ENCODE measurements at places on chromosomes 6 and 20.

DNA sequence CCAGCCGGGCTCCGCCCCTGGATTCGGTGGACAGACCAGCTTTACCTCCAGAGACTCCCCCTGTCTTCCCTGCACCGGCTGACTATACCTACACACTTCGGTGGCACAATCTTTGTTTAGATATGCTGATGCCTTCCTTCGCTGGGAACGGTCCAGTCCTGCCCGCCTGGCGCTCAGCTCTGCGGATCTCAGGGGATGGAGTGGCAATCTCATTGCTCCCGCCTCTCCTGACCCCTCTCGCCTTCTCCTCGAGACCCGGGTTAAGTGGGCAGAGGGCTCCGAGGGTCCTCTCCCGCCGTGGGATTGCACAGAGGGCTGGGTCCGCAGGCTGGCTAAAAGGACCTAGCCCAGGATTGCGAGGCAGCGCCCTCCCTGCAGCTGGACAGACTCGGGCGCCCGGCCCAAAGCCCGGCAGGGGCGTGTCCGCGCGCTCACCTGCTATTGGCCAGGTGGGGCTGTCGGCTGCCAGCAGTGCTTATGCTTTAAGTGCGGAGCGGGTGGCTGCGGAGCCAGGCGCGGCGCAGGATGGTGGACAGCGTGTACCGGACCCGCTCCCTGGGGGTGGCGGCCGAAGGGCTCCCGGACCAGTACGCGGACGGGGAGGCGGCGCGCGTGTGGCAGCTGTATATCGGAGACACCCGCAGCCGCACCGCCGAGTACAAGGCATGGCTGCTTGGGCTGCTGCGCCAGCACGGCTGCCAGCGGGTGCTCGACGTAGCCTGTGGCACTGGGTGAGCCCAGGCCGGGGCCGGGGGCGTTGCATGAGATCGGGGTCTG lies at the start of gene GNMT:
GNMT (plus strand) TSS at position 512 of the 777 bp plus-strand sequence; CDS start at position 526, 14 bp downstream.
- no peak for DNase-seq

GRCh38 chr6:34654061-34654710 lies 42.4 kb downstream of the ILRUN start:
- DNase-seq, result no peak

DNA sequence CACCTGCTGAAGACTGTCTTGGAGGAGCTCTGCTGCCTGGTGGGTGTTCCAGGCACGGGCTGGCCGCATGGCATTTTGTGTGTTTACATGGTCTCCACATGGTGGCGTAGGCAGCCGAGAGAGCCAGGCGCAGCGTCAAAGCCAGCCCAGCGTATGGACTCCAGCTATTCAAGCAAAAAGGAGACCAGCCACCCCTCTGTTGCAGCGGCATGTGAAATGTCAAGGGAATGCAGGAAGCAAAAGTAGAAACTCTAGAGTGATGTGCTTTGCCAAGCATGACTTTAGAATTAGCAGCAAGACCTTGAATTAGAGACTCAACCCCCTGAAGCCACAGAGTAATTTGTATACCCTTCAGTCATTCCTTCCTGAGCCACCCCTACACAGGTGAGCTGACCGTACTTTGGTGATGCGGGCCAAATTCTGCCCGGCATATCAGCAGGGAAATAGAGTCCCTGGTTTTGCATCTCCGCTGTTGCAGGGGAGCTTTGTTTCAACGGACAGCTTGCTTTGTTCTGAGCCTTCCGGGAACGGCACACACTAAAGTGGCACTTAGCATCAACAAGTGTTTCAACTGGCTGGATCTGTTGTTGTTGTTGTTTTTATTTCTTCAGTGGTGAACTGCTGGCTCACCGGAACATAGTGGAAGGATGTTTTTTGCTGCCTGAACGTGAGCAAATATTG lies 48.5 kb downstream of the FNDC1 start:
- DNase-seq, result no peak

DNA sequence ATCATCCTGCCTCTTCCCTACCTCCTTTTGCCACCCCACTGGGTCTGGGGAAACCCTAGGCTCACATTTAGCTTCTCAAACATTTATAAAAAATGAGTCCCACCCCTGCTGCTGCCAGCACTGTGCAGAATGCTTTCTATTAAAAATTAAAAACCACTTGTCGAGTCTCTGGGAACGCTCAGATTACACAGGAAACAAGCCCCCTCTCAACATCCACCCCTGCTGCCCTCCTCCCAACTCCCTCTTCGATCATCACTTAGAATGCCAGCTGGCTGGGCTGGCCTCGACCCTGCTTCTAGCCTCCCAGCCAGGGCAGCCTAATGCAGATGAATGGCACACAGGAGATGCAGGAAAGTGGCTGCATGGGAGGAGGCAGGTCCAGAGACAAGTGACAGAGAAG lies 75.8 kb downstream of the CDH22 start:
- no peak for DNase-seq

- DNase-seq, result no peak
Measured at GRCh38 chr20:43065299-43065698, 124.4 kb downstream of the PTPRT start.

GRCh38 chr6:36765190-36765589 lies 67.6 kb downstream of the RAB44 start:
- no peak for DNase-seq

- no peak for DNase-seq
Measured at GRCh38 chr6:97805596-97805995, 522.6 kb upstream of the MMS22L start.

- no peak for DNase-seq
Measured at GRCh38 chr20:18650224-18650623, 62.4 kb downstream of the DTD1 start.

- peak; percentile 43 for DNase-seq
Measured at GRCh38 chr6:128007658-128008057, 106.8 kb upstream of the THEMIS start.

GRCh38 chr6:45961125-45961524 lies 54.5 kb downstream of the CLIC5 start:
- DNase-seq, result no peak

DNA sequence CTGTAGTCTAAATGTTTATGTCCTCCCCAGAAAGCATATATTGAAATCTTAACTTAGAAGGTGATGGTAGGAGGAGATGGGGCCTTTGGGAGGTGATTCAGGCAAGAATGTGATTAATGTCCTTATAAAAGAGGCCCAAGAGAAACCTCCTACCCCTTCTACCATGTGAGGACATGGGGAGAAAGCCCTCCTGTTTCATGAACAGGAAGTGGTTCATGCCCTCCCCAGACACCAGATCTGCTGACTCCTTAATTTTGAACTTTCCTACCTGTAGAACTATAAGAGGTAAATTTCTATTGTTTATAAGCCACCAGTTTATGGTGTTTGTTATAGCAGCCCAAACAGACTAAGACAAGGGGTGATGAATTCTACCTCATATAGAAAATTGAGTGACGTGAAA lies 8.7 kb upstream of the ECT2L start:
- no peak for DNase-seq

- DNase-seq, result no peak
Measured at GRCh38 chr6:100130630-100131029, 136.6 kb upstream of the MCHR2 start.

DNA sequence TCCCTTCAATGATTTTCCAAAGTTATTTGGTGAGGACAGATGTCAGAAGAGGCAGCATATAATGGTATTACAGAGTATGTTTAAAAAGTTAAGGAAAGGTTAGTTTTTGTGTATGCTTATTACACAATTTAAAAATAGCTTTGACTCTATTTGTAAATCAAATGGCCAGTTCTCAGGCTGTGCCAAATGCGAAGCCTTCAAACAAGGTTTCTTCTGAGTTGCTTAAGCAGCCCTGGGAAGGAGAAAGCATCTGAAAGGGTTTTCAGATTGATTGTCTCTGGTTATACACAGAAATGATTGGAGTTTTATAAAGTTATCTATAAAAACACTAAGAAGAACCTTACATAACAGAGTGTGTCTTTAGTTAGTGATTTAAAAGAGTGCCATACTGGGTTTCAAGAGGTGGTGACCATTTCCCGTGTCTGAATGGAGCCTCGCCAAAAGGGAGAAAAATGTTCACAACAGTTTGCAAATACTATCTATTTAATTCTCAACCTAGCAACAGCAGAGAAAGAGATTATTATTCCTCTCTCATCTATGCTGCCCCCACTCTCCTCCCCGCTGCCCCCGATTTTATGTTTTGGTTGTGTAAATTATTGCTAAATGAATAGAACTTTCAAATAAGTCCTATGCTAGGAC lies 16.7 kb downstream of the CD109 start:
- DNase-seq, result no peak

- no peak for DNase-seq
Measured at GRCh38 chr6:39452306-39453145, 130.0 kb upstream of the KCNK16 start.

GRCh38 chr6:44471271-44471981 lies 83.9 kb downstream of the CDC5L start:
- DNase-seq, result no peak

- no peak for DNase-seq
Measured at GRCh38 chr6:44229376-44230033, 6.1 kb downstream of the SLC29A1 start.

DNA sequence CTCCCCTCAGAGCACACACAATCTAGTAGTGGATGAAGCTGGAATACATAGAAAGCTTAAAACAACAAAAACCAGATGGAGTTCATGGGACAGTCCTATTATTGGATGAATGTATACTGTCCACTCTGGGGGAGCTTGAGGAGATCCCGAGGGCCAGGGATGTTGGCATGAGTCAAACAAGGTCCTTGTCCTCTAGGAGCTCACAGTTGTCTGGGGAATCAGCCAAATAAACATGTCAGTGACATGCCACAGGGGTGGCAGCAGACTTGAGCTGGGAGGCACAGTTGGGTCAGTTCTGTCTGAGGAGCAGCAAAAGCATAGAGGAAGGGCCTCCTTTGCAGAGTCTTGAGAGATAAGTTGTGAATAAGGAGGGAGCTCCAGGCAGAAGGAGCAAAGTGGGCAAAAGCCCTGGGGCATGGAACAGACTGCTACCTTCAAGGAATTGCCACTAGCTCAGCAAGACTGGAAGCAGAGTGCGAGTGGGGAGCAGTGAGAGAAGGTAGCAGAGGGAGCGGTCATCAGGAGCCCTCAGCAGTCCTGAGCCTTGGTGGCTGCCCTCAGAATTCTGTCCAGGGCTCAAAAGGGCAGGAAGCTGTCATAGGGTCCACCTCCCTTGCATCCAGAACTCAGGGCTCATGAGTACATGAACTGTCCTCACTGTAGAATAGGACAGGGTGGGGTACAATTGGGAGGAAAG lies 22.1 kb downstream of the L3MBTL1 start:
- DNase-seq, result no peak

DNA sequence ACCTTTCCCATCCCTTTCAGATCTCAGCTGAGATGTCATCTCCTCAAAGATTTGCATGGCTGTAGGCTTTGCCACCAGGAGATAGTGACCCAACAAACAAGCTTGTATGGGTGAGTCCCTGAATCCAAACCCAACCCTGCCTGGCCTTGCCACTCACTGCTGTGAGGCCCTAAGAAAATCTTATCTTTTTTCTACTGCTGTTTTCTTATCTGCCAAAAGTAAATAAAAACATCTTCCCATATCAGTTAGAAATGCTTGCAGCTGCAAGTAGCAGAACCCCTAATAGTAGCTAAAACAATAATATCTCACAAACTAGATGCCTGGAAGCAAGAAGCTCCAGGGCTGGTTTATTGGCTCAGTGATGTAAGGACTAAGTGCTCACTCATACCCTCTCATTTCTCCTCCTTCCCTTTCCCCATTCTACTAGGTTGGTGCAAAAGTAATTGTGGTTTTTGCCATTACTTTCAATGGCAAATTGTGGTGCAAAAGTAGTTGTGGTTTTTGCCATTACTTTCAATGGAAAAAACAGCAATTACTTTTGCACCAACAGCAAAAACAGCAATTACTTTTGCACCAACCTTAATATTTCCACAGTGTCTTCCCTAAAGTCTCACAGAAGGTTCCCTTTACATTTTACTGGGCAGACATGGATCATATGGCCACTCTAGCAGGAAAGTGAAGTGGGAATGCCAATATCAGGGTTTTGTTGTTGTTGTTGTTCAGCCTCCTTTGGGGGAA lies 56.7 kb upstream of the PSMF1 start:
- DNase-seq, result no peak

DNA sequence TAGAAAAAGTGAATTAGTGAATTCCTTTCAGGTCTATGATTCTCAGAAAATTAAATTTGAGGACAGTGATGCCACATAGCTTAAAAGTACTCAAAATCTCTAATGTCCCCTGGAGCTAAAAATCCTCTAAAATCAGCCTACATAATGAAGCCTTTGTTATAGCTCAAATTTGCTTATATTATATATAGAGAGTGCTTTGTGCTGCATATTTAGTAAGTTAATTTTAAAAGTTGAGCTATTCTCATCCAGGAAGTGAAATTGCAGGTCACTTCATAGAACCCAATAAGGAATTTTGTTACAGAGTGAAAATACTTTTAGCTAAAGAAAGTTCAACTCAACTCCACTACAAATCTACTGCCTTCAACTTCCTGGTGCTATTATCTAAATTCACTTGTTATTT lies 507.5 kb upstream of the MAP3K7 start:
- no peak for DNase-seq

GRCh38 chr6:121851056-121851455 lies 415.6 kb downstream of the GJA1 start:
- DNase-seq, result no peak

DNA sequence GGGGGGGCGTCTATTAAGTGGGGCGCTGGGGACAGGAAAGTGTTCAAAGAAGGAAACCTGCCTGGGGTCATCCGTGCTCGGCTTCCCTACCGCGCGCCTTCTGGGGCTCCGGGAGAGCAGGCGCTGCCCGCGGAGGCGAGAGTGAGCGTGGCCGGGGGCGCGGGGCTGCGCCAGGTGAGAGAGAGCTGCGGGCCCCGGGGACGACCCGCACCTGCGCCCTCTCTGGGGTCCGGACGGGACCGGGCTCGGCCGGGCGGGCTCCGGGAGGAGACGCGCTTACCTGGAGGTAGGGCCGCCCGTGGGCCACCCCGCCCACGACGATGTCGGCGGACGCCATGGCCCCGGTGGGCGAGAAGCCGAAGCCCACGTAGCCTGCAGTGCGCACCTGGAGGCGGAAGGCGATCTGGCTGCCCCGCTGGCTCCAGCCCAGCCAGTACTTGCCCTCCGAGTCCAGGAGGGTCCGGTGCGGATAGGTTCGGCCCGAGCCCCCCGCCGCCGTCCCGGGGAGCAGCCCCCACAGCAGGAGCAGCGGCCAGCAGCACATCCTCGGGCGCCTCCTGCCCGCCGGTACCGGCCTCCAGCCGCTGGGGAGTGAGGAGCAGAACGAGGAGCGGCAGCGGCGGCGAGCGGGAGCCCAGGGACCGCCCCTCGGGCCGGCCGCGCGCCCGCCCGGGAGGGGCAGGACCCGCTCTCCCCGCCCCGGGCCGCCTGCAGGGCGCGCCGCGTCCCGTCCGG lies at the start of gene MOXD1:
MOXD1 (minus strand) TSS at position 593 of the 735 bp plus-strand sequence; CDS start at position 544, 49 bp downstream.
- peak; percentile 12 for DNase-seq

- DNase-seq, result no peak
Measured at GRCh38 chr6:35365594-35366203, 23.3 kb downstream of the PPARD start.

DNA sequence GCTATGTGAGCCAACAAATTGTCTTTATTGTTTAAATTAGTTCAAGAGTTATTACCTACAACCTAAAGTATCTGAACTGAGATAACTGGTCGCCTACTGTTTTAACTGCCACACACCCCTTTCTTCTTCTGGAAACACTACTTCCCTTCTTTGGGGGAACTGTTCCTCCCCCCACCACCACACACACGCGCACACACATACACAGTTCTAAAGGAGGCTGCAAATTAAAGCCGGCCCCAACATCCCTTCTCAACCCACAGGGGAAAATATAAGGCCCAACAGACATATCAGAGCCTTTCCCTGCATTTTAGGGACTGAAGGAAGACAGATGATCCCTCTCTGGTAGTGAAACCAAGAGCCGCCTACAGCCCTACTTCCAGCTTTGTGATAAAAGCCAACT lies 348.0 kb upstream of the JARID2 start:
- no peak for DNase-seq

Measured in AG09319 (cell line).